ENCODE measurements at places on chromosomes 5 and 9. TPM values are rescaled to one million over a fixed set of nuclear protein-coding genes. Genes with fewer than 3 reads are reported as not detected.

DNA sequence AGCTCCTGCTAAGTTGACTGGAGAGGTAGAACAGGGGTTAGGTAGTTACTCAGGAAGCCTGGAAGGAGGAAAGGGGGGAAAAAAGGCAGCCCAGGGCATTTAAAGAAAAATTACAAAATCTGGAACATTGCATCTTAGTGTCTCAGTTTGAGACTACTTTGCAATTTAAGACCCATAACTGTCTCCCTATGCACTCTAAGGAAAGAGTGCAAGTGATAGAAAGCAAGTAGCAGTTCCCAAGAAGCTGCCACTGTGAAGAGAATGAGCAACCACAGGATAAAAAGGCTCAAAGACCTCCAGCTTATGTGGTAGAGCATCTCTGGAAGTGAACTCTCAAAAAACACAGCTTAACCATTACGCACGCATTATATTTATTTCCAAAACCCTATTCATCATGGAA, 141.8 kb downstream of the SLCO4C1 start:
- DNase-seq = no peak

ASS1 gene
- total RNA-seq = 5.1 TPM

INPP5E gene
- 10.9 TPM for total RNA-seq

PTGR1 gene
- total RNA-seq = 1.9 TPM

All from activated naive CD8-positive, alpha-beta T cell treated with anti-CD3 and anti-CD28 coated beads for 36 hours (primary cell).